ENCODE measurements at places on chromosomes 3 and 15.

DNA sequence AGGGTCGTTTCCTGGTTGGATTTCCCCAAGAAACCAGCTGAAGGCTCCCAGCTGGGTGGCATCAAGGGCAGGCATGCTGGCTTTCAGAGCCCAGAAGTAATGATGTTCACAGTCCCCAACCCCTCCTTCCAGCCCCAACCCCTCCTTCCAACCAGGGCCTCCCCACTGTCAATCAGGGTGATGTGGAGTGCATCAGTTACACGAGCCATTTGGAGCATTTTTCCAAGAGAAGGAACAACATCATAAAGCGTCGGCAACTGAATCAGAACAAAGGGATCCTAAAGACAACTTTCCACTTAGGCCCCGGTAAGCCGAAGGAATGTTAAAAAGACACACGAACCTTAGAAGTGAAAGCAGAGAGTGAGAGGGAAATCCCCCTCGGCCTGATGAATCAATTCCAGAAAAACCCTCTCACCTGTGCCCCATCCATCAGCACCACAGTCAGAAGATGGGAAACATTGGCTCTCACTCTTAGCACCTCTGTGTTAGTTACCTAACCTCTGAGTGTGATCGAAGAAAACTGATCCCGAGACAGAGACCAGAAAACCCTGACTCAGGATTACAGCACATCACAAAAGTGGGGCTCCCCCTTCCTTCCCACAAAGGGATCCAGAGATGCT is 101.2 kb upstream of the WNT5A start:
- DNase-seq: no peak

DNA sequence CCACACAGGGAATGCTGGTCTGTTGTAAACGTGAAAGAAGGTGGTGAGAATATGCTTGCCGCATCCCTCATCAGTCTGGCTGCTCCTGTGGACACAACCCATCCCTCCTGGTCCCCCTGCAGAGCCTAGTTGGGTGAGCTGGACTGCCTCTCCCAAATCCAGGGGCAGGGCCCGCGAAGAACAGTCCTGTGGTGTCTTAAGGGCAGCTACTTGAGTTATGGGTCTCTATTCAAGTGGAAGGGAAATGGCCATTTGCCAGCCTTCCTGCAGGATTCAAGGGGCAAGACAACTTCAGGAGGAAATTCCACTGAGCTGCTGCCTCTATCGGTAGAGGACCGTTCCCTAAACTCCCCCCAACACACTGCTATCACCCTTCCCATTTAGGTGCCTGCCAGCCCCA is 98.9 kb downstream of the IQSEC1 start:
- DNase-seq: no peak

DNA sequence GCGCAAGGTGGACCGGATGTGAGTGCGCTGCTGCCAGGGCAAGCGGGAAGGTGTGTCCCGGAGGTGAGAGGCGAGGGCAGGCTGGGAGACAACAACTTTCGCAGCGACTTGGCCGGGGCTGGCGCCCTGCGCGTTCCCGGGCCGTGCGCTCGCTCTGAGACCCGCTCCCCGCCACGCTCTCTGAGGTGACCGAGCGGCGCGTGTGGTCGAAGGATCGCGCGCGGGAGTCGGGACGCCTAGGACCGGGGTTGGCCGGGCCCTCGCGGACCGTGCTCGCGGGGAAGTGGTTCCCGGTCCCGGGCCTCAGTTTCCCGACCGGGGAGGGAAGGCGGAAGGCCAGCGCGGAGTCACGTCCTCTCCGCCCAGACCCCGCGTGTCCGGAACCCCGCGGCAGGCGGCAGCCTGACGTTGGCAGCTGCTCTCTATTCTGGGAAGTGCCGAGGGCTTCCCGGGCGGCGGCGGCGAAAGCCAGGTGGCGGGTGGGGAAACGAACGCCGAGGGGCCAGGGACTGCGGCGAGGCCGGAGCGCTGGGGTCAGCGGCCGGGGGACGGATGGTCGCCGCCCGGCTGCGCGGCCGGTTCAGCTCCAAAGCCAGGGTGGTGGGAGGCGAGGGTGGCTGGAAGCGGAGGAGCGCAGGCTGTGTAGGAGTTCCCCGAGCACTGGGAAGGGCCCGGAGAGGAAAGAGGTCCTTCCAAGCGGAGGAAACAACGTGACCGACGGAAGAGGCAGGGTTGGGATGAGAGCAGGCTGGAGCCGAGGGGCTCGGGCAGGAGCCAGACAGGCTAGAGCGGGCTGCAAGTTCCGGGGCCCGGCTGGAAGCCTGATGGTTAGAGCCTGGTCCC is 1.0 kb upstream of the IGF2BP2 start:
- DNase-seq: no peak

- no peak for DNase-seq
These were observed 20.0 kb downstream of the BCHE start for GRCh38 chr3:165817160-165817709.

- no peak for DNase-seq
These were observed 24.3 kb downstream of the FILIP1L start for GRCh38 chr3:100089812-100090668.

- DNase-seq: no peak
These were observed 127.4 kb upstream of the ADAMTS9 start for GRCh38 chr3:64815195-64815631.

DNA sequence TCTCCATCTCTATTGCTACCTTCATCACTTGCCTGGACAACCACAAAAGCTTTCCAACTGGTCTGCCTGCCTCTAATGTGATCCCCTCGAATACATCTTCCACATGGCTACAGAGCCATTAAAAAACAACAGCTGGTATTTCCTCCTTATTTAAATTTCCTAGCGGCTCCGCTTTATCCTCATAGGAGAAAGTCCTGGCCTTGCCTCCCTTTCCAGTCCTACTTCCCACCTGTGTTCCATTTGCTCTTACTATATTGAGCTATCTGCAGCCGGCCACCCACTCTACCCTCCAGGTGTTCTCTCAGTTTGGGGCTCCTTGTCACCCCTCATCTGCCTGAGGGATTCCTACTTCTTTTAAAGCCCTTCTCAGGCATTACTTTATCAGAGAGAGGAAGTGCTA is 49.7 kb upstream of the TSPAN3 start:
- DNase-seq: no peak

Data from NCI-H2227 treated with DMSO at 0.1 percent for 48 hours (cell line).